ENCODE measurements at places on chromosomes 1 and 21.

DNA sequence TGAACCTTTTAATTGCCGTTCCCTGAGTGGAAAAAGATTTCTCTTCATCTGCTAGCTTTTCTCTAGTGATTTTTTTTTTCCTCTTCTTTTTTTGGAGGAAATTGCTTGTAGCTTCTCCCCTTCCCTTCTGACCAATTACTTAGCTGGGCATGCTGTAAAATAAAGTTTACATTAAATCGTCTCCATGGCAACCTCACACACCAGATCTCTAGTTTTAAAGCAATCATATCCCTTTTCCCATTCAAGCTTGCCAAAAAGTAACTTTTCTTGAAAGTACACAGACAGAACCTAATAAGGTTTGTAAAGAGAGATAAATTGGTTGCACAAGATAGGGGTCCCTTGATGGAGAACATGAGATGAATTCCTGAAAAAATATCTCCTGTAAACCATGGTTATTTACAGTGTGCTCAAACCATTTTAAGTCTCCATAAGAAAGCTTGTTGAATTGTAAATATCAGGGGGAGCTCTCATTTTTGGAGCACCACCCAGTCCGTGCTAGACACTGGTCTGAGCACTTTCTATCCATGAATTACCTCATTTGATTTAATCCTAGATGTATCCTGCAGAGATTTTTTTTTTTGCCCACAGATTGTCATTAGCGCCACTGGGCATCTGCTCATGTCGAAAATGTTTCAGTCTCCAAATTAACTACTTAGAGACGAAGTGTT is 32.6 kb upstream of the HTR1D start:
- DNase-seq = no peak

DNA sequence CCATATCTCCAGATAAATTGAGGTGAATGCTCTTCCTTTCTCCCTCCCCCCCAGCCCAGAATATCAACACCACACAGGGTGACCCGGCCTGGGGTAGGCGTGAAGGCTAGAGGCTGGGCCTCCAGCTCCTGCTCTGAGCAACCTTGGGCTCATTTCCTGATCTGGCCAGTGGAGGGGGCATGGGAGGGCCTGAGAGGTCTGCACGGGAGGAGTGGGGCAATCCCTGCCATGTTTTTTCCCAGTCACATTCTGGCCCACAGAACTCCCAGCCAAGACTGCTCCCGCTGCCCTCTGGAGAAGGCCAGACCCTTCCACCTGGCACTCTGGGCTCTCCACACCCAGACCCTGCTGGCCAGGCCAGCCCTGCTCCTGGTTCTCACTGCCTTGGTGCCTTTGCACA is 3.9 kb downstream of the CLDN19 start:
- no peak for DNase-seq

DNA sequence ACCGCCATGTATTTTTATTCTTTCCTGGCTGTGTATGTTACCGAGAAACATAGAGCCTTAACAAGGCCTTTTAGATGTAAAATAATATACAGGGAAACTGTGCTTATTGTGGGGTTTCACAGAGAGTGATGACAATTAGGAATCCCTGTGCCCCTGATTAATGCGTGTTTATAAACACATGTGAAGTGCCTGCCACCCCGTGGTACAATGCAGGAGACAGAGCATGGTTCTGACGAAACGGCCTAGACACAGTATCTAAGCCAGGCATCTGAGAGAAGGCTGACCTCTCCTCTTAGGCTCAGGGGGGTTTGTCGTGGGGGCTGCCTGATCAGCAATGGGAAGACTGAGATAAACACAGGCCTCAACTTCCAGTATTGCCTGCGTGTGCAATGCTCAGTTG is 200.0 kb downstream of the AJAP1 start:
- peak; percentile 8 for DNase-seq

- DNase-seq = no peak
These were observed 398.5 kb downstream of the PTPRU start for GRCh38 chr1:29634746-29635335.

DNA sequence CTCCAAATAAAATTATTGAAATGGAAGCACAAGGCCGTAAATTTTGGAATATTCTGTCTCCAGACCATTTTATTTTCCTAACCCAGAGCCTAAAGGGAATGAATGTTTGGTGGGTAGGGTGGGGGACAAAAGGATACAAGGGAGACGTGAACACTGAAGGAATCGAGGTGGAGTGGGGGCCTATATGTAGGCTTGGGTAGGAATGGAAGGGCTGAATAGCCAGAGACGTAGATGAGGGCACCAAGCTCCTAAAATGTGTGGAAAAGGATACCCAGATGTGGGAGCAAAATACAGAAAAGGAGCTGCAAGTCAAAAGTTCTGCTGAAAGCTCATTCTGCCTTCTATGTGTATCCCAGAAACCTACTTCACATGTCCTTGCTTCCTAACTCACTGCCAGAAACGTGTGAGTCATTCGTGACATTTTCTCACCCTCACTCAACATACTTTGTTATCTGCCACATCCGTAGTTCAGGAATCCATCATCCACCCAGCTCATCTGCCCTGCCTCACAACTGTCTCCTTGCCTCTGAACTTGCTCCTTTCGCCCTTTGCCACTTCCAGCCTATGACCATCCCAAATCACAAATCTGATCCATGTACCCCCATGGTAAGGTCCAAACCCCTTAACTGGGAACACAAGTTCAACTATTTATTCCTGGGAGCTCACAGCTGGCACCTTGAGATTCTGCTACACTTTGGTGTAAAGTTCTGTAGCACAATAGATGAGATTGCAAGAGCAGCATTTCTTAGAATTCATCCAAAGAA is 84.1 kb upstream of the PRDX6 start:
- no peak for DNase-seq

- DNase-seq = no peak
These were observed 5.2 kb downstream of the AK2 start for GRCh38 chr1:33031506-33031905.

DNA sequence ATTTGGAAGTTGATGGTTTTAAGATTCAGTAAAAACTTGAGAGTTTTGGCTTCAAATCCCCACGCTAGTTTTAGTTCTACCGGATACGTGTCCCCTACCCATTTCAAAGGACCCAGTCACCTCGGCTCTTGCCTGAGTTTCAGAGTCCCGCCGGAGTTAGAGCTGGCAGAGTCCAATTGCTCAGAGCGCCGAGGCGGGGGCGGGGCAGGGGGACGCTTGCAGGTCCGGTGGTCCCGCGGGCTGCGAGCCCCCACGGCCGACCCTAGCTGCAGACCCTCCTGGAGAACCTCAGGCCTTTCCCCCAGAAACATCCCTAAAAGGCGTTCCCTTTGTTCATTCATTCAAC is 765 bp upstream of the VPS45 start:
- no peak for DNase-seq

GRCh38 chr21:40680311-40680710 is 166.6 kb downstream of the DSCAM start:
- DNase-seq = no peak

GRCh38 chr1:159828581-159829272 is 2.1 kb downstream of the SLAMF8 start:
- DNase-seq = peak; percentile 38

- DNase-seq = no peak
These were observed 281.5 kb downstream of the NEGR1 start for GRCh38 chr1:72000809-72001208.

GRCh38 chr1:67371681-67372080 is 58.5 kb downstream of the SERBP1 start:
- DNase-seq = no peak

DNA sequence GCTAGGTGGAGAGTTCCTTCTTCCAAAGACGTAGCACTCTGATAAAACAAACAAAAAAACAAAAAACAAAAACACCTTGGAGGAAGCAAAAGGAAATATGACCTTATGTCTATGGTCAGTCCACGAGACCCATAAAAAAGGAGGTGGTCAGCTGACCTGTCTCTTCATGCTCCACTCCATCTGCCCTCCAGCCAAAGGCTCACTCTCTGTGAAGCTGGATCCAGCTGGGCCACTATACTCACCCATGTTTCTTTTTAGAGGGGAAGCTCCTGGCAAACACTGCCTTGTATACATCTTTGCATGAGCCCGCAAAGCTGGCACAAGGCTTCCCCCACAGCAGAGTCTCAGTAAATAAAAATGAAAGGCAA is 126.1 kb upstream of the CACHD1 start:
- DNase-seq = no peak

Measured in pons (tissue), 1 donor.